ENCODE measurements at places on chromosomes 7 and 10.
A peak's percentile ranks its signal among the peaks of the same experiment; 100 is the strongest.

- DNase-seq, result no peak
Observed at GRCh38 chr7:149569025-149569725, 71.6 kb upstream of the ZNF746 start.

GRCh38 chr10:124599588-124600050 is 138.0 kb downstream of the LHPP start:
- DNase-seq, result peak; percentile 21

- DNase-seq, result no peak
Observed at GRCh38 chr10:133462512-133463305, 9.0 kb downstream of the SCART1 start.

DNA sequence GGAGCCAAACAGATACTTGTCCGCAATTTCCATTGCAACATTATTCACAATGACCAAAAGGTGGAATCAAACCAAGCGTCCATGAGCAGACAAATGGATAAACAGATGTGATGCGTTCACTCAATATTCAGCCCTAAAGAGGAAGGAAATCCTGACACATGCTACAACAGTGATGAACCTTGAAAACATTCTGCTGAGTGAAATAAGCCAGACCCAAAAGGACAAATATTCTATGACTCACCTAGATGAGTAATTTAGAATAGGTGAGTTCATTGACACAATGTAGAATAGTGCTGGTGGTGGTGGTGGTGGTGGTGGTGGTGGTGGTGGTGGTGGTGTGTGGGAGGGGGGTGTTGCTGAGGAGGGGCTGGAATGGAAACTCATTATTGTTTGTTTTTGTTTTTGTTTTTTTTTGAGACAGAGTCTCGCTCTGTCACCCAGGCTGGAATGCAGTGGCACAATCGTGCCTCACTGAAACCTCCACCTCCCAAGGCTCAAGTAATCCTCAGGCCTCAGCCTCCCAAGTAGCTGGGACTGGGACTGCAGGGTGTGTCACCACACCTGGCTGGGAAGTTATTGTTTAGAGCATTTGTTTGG is 28.6 kb downstream of the SMKR1 start:
- no peak for DNase-seq

DNA sequence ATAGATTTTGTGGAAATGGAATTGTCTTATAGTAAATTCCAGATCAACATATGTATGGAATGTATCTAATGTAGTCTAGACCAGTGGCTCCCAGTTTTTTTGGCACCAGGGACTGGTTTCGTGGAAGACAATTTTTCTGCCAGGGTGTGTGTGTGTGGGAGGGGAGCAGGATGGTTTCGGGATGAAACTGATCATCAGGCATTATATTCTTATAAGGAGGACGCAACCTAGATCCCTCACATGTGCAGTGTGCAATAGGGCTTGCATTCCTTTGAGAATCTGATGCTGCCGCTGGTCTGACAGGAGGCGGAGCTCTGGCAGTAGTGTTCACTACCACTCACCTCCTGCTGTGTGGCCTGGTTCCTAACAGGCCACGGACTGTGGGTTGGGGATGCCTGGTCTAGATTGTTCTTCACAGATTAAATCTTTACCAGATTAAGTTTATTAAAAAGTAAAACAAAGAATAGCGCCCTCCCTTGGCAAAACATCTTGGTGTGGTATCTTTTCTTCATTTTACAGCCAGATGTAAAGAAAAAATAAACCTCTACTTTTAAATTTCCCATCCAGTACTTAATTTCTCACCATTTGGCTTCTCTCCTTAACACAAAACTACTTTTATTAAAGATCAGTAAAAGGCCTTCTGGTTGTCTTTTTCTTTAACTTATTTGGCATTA is 48.4 kb downstream of the SEPTIN7 start:
- DNase-seq, result no peak

GRCh38 chr7:63106506-63107388 is 891.9 kb upstream of the ZNF722 start:
- no peak for DNase-seq

- DNase-seq, result no peak
Observed at GRCh38 chr7:135840591-135840990, 92.0 kb upstream of the FAM180A start.

DNA sequence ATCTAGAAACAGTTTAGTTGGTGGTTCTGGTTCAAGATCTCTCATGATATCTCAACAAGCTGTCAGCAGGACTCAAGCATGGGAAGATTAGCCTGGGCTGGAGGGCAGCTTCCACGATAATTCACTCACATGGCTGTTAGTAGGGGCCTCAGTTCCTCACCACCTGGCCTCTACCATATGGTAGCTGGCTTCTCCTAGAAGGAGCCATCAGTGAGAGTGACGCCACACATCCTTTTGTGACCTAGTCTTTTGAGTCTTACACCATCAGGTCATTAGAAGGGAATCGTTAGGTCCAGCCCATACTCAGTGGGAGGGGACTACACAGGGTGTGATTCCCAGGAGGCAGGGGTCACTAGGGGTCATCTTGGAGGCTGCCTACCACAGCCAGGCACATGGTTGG is 239.3 kb upstream of the PLPP4 start:
- DNase-seq, result no peak

- DNase-seq, result no peak
Observed at GRCh38 chr7:111005445-111005844, 85.5 kb upstream of the LRRN3 start.

DNA sequence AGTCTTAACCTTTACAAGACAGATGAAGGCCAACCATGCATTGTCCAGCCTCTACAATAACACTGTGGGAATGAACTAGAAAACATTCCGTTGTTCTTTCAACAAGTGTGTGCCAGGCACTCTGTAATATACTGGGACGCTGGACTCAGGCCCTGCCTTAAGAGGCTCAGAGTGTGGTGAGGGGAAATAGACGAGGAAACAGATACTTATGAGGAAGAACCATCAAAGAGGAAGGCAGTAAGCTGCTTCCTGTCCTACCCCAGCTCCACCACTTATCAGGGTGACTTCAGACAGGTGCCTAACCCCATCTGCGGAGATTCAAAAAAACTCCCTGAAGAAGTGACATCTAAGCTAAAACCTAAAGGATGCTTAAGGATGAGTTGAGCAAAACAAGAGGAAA is 8.9 kb upstream of the TRIM8 start:
- DNase-seq, result no peak

GRCh38 chr7:144784943-144785342 is 50.9 kb downstream of the TPK1 start:
- DNase-seq, result no peak

GRCh38 chr10:110448682-110449418 is 48.9 kb upstream of the DUSP5 start:
- no peak for DNase-seq

DNA sequence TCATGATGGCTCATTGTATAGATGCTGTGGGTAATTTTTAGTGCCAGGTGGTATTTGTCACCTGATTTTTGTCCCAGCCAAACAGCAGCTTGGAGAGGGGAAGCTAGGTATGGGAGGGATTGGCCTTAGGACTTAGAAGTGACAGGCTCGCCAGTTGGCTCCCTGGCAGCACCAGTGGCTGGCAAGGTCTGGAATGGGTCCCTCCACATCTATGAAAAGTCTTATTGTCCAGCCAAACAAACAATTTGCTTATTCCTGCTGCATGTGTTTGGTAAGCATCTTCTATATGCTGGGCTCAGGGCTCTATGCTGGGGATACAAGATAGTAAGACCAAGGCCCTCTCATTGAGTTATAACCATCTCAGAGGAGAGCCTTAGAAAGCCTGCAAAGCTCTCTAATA is 42.5 kb downstream of the SORCS3 start:
- no peak for DNase-seq

- DNase-seq, result no peak
Observed at GRCh38 chr10:113550365-113550764, 2.5 kb upstream of the HABP2 start.

DNA sequence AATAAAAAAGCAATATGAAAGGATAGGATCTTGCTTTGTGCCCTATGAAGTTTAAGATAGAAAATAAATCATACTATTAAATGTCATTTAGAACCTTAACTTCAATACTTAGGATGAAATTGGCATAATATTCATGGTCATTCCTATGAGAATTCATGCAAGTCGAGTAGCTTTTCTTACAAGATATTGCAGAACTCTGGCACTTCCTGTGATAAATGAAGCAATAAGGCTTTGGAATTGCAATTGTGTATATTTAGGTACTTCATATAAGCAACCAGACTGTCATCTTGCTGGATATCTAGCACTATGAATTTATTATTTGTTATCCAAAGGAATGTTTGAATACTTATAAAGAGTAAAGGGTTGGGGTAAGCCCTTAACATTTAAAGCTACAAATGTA is 116.5 kb downstream of the ZNF438 start:
- DNase-seq, result no peak

GRCh38 chr7:40851001-40851400 is 716.2 kb downstream of the SUGCT start:
- DNase-seq, result no peak

DNA sequence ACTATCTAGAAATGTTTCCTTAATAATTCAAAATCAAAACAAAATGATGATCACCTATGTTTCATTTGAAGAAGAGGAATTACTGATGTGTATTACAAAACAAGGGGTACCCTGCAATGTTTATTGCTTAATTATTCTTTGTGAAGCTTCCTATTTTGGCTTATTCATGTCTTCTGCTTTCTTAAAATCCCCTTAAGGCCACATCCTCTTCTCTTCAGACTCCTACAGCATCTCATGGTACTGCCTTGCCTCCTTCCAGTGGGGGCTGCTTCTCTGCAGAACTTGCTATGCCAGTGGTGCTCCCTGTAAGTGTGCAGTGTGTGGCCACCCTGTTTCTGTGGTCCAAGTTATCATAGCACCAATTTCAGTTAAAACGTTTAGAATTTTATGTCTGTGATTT is 35.0 kb downstream of the CCDC146 start:
- DNase-seq, result no peak

- no peak for DNase-seq
Observed at GRCh38 chr7:136166521-136166920, 189.4 kb upstream of the MTPN start.

- DNase-seq, result no peak
Observed at GRCh38 chr7:136016649-136017395, 39.7 kb upstream of the MTPN start.

DNA sequence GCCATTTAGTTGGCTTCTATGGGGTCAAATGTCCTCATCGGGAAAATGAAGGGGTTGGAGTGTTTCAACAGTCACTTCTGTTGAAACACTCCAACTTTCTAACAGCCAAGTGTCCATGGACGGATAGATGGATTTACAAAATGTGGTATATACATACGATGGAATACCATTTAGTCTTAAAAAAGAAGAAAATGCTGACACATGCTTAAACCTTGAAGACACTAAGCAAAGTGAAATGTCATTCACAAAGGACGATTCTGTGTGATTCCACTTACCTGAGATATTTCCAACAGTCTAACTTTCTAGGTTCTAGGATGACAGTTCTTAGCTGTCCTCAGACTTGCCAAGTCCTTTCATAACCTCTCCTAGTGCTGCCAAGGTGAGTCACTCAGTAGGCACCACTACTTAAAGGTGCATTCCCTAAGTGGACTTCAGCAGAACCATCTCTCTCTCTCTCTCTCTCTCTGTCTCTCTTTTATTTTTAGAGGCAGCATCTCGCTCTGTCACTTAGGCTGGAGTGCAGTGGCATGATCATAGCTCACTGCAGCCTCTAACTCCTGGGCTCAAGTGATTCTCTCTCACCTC is 69.0 kb downstream of the DENND2A start:
- DNase-seq, result no peak

DNA sequence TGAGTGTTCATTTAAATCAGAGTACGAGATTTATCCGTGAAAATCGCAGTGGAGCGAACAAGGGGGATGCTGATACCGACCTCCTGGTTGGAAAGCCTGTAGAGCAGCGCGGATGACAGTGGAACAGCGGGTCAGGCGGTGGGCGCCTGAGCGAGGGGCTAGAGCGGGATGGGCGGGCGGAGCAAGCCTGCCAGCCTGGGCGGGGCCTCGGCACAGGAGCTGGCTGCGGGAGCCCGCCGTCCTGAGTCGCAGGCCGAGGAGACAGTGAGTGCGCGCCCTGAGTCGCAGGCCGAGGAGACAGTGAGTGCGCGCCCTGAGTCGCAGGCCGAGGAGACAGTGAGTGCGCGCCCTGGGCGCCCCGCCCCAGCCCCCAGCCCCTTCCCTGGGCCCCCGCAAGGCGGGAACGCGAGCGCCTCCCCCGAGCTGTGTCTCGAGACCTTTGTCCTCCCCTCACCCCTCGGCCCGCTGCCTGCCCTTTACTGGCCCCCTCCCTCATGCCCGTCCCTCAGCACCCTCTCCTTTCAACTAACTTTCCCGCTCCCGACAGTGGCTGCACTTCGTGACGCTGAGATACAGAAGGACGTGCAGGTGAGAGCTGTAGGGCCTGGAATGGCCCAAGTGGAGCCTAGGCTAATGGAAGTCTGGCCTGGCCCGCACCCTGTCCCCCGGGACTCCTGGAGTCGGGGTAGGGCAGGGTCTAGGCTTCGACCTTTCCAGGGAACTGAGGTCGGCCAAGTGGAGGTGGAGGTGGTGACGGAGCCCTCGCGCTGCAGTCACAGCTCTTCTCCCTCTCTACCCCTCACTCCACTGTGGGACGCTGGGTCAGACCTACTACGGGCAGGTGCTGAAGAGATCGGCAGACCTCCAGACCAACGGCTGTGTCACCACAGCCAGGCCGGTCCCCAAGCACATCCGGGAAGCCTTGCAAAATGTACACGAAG is at the start of gene AS3MT:
Gene AS3MT (plus strand): TSS at position 213 of the 941 bp plus-strand sequence. CDS start 123 bp downstream, at position 336.
- DNase-seq, result no peak

- DNase-seq, result no peak
Observed at GRCh38 chr10:100653238-100653956, 92.0 kb upstream of the PAX2 start.

- peak; percentile 73 for DNase-seq
Observed at GRCh38 chr7:151711906-151712809, 164.8 kb downstream of the PRKAG2 start.

GRCh38 chr7:103551016-103551415 is 105.0 kb upstream of the SLC26A5 start:
- DNase-seq, result peak; percentile 68

- no peak for DNase-seq
Observed at GRCh38 chr10:60147025-60147424, 240.7 kb upstream of the CCDC6 start.

DNA sequence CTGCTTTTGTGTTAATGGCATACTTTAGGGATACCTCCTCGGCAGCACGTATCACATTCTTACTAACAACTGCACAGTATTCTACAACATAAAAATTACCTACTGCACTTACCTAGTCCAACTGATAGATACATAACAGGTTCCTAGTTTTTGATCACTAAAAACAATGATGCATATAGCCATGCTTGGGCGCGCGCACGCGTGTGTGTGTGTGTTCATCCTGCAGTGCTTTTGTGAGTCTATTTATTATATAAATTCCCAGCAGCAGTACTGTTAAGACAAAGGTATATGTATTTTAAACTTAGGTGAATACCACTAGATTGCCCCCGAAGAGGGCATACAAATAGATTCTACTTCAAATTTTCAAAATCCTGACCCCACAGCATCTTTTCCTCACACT is 181.4 kb downstream of the ELMO1 start:
- DNase-seq, result no peak

Measured in Right ventricle myocardium inferior (tissue), 1 donor.